ENCODE measurements at places on chromosomes 4 and X. TPM values are rescaled to one million over a fixed set of nuclear protein-coding genes. Genes with fewer than 3 reads are reported as not detected.

GRCh38 chr4:20354120-20354519 lies 102.4 kb downstream of the SLIT2 start:
- H3K36me3 ChIP-seq, result no peaks in the 10 kb centered on the region
- H3K27ac ChIP-seq, result no peak overlapping the region
- H3K27me3 ChIP-seq, result no peaks in the 10 kb centered on the region

- no peaks in the 10 kb centered on the region for H3K36me3 ChIP-seq
- DNase-seq, result no peak
- H3K27me3 ChIP-seq, result no peaks in the 10 kb centered on the region
- H3K4me3 ChIP-seq, result no peak overlapping the region
These were observed 89.6 kb upstream of the MTM1 start for GRCh38 chrX:150478496-150479492.

DNA sequence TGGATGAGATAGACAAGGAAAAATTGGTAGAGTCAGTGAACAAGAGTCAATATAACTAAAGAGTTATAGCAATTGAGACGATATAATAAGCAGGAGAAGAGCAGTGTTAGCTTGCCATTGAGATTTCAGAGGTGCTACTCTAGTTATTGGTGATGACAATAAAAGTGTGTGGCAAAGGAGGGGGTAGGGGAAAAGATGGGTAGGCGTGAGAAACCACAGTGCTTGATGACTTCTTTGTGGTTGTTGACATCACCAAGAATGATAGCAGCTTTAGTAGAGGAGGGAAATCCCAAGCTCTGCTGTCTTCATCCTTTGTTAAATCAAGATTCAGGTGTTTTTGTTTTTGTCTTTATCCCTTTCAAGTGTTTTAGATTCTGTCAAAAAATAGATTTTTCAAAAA lies 179.9 kb upstream of the PPP3CA start:
- no peak overlapping the region for H3K27ac ChIP-seq
- 0 out of 2 replicates have a peak, but pooled peaks cover 8% of the 10 kb centered on the region for H3K27me3 ChIP-seq
- H3K4me3 ChIP-seq, result no peak overlapping the region

DNA sequence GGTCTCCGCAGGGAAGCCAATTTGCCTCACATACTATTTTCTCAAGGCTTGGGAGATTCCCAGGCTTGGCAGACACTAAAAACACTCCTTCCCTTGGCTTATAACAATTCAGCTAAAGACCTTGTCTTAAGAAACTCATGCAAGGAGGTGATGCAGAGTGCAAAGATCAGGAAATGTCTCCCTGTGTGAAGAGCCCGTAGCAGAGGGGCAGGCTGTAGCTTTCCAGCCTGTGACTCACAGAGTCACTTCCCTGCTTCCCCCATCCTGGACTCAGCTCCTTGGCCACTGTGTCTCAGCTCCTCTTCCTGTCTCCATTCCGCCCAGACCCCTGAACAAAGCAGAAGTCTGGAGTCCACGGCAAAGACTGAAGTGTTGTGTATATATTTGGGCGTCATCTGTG lies 56.1 kb downstream of the KDR start:
- no peaks in the 10 kb centered on the region for H3K27me3 ChIP-seq
- H3K4me3 ChIP-seq, result no peak overlapping the region
- 0 out of 2 replicates have a peak, but pooled peaks cover 6% of the 10 kb centered on the region for H3K4me1 ChIP-seq
- no peak overlapping the region for H3K27ac ChIP-seq

- H3K27ac ChIP-seq, result 0 out of 2 replicates have a peak overlapping the region, but pooled peaks have one; percentile 24
- DNase-seq, result peak; percentile 56
- no peaks in the 10 kb centered on the region for H3K36me3 ChIP-seq
- H3K4me3 ChIP-seq, result no peak overlapping the region
- H3K4me1 ChIP-seq, result peaks cover 31% of the 10 kb centered on the region
These were observed 162.7 kb upstream of the MBNL3 start for GRCh38 chrX:132651421-132652086.

GRCh38 chrX:104679175-104679574 lies 113.2 kb downstream of the IL1RAPL2 start:
- no peak for DNase-seq
- H3K4me1 ChIP-seq, result no peaks in the 10 kb centered on the region
- H3K27ac ChIP-seq, result no peak overlapping the region
- H3K4me3 ChIP-seq, result no peak overlapping the region
- H3K36me3 ChIP-seq, result no peaks in the 10 kb centered on the region
- H3K27me3 ChIP-seq, result no peaks in the 10 kb centered on the region

- no peaks in the 10 kb centered on the region for H3K36me3 ChIP-seq
- H3K4me3 ChIP-seq, result no peak overlapping the region
- no peak overlapping the region for H3K27ac ChIP-seq
- no peaks in the 10 kb centered on the region for H3K27me3 ChIP-seq
These were observed 319.7 kb downstream of the NKX6-1 start for GRCh38 chr4:84179409-84179808.

DNA sequence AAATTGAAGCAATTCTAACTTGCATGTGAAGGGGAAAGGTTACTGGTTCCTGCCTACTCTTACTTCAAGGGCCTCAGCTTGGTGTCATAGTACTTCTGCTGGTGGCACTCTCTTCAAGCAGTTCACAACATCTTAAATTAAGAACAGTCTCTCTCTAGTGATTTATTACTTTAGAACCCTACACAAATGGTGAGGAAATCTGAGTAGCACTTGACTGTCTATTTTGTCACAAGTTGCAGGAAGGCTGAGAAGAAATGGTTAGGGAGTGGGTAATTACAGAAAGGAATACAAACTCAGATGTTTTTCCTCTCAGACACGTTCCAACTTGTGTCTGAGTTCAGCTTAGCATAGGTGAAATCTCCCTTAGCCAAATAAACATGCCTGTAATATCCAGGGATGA lies 242.3 kb upstream of the GRIA3 start:
- no peaks in the 10 kb centered on the region for H3K27me3 ChIP-seq
- H3K27ac ChIP-seq, result no peak overlapping the region
- no peak overlapping the region for H3K4me3 ChIP-seq

GRCh38 chr4:5027346-5027745 lies 8.1 kb upstream of the CYTL1 start:
- no peaks in the 10 kb centered on the region for H3K4me1 ChIP-seq
- no peaks in the 10 kb centered on the region for H3K36me3 ChIP-seq
- H3K27me3 ChIP-seq, result peaks cover 44% of the 10 kb centered on the region
- H3K27ac ChIP-seq, result no peak overlapping the region

DNA sequence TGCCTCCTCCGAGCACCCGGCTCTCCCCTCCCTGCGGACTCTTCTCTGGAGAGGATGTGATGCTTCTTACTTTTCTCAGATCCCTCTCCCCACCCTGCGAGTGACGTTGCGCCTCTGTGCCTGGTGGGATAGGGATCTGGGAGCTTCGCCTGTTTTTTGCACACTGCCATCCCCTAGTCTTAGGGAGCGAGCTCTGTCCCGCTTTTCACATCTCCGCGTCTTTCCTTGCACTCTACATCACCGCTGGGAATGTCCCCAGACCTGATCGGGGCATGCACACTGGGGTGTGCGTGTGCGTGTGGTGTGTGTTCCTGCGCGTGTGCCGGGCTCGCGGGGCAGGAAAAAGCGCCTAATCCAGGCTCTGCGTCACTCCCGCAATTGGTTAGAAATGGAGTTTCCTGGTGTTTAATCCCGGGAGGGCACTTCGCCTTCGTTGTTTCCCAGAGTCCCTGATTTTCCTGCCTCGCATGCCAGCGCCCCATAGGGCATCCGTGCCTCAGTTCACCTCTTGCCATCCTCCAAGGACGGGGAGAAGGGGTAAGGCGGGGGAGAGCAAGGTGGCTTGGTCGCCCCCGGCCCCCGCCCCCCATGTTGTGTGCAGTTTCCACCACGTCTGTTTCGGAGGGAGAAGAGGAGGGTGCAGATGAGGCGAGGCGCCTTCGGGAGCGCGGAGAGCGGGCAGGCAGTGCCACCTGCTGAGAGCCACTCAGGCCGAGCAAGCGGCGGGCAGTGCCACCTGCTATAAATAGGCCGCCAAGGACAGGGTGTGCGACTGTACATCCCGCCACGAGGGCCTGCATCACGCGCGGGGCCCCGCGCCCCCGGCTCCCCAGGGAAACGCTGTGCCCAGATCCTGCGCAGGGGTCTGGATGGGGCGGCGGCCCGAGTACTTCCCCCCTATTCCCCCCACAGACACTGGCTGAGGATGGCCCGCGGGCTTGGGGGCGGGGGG lies 759 bp upstream of the TBC1D1 start:
- H3K27me3 ChIP-seq, result peaks cover 55% of the 10 kb centered on the region
- H3K4me1 ChIP-seq, result no peaks in the 10 kb centered on the region
- peak; percentile 27 for DNase-seq
- H3K4me3 ChIP-seq, result peak overlapping the region; percentile 72

- DNase-seq, result peak; percentile 34
- no peak overlapping the region for H3K4me3 ChIP-seq
- peaks cover 6% of the 10 kb centered on the region for H3K27me3 ChIP-seq
- no peak overlapping the region for H3K27ac ChIP-seq
These were observed 121.0 kb downstream of the ENPP6 start for GRCh38 chr4:184096561-184097240.

DNA sequence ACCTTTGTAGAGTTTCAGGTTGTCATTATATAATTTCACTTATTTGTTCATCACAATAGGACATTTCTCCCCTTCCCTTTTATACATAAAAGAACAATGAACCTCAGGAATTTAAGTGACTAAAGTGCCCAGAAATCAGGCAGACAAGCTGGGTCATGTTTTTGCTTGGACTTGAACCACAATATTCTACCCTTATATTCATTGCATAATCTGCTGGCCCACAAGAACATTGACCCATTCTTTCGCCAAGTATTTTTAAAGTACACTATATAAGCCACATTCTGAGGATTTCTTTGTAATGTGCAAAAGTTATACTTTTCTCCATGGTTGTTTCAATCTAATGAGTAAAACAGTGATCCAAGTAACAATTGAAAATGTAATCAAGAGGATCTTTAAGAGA lies 637.5 kb upstream of the SLIT2 start:
- H3K4me3 ChIP-seq, result no peak overlapping the region
- no peaks in the 10 kb centered on the region for H3K27me3 ChIP-seq

Gene PAGE2B
- not detected for total RNA-seq

Gene NCAPG
- total RNA-seq, result 15.6 TPM

Gene CLCN5
- 4.6 TPM for total RNA-seq

Gene MAGEA2B
- not detected for total RNA-seq

Gene GIMD1
- total RNA-seq, result not detected

Gene SOX3
- not detected for total RNA-seq
